Heart right ventricle (tissue), 16 donors: ENCODE measurements at places on chromosomes 1 and 21. TPM values are rescaled to one million over a fixed set of nuclear protein-coding genes. Genes with fewer than 3 reads are reported as not detected.
A peak's percentile ranks its signal among the peaks of the same experiment; 100 is the strongest.

- DNase-seq, result peak; percentile 50
Observed at GRCh38 chr1:213934649-213935048, 53.1 kb upstream of the PROX1 start.

- peak; percentile 77 for DNase-seq
Observed at GRCh38 chr1:93448292-93448982, 519 bp downstream of the FNBP1L start.

GRCh38 chr1:116386042-116386441, 13.0 kb downstream of the ATP1A1 start:
- DNase-seq, result no peak

DNA sequence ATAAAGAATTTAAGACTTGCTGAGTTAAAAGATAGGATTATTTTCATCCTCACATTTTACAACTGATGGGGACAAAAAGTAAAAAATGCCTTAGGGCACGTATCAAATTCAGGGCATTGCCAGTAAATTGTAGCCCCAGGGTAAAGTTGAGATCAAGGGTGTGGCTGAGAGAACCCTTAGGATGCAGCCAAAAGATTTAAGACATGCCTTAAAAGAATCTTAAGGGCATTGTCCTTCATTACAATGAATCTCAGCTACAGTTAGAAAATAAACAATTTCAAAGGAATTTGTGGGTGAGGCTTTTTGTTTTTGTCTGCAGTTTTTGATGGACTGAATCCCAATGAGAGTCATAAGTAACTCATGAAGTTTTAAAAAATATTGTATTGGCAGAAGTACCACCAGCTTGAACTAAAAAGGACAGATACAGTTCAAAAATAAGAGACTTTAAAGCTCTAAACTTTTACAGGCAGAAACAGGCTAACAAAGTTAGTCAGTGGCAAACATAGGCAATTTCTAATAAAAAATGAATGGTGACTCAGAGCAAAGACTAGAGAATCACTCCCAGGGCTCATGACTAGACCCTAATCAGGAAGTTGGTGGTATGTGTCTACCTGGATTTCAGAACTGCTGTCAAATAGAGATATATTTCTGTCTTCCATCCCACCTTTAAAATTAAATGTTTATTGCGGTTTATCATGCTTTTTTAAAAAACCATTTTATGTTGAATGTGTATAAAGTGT, 165.1 kb upstream of the SNX7 start:
- no peak for DNase-seq

- DNase-seq, result no peak
Observed at GRCh38 chr1:198929961-198930599, 291.2 kb downstream of the PTPRC start.

DNA sequence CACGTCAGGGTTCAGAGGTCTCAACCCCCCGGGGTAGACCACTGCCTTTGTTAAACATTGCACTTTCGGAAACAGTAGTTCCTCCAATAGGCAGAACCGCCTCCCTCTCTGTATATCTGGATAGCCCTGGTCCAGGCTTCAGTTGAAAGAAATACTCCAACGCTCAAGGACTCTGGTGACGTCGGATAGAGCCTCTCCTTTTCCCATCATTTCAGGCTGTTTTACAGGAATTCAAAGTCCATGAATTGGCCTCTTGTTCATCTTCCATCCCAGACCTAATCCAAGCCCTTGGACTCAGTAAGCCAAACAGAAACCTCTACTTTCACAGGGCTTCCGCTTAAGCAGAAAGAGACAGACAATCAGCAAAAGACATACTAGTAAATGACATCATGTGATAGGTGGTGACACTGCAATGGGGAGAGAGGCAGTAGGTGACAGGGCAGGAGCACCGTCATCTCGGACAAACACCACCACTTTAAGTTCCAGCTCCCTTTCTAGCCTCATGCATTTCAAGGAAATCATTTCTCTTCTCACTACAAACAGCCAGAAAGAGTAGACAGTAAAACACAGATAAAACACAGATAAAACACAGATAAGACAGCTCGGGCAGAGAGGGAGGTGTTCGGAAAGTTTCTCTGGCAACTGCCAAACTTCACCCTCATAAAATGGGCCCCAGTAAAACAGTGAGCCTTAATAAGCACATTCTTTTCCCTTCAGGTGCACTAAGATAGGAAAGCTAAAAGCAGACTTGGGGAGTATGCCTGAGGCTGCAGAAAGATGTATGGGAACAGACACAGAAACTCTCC, 2.3 kb upstream of the PLA2G2A start:
- no peak for DNase-seq

DNA sequence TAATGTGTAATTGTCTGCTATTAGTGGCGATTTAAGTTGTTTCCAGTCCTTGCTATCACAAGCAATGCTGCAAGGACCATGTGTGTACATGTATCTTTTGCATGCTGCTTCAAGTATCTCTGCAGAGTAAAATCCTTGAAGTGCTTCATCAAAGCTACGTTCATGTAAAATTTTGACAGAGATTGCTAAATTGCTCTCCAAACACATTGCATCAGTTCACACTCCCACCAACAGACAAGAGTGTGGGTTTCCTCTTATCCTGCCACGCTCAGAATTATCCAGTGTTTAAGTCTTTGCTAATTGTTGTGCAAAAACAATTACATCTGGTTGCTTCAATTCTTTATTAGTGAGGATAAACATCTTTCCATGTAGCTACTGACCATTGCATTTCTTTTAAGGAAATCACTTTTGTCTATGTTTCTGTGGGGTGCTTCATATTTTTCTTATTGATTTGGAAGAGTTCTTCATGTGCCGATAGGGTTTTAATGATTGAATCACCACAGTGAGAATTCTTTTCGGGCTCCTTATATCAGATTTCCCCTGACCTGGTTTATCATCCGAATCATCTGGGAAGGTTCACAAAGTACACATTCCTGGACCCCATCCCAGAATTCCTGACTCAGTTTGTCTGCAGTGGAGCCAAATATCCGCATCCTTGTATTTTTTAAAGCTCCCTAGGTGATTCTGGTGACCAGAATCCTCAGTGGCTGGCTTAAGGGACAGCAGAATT, 56.3 kb upstream of the GALNT2 start:
- DNase-seq, result no peak

DNA sequence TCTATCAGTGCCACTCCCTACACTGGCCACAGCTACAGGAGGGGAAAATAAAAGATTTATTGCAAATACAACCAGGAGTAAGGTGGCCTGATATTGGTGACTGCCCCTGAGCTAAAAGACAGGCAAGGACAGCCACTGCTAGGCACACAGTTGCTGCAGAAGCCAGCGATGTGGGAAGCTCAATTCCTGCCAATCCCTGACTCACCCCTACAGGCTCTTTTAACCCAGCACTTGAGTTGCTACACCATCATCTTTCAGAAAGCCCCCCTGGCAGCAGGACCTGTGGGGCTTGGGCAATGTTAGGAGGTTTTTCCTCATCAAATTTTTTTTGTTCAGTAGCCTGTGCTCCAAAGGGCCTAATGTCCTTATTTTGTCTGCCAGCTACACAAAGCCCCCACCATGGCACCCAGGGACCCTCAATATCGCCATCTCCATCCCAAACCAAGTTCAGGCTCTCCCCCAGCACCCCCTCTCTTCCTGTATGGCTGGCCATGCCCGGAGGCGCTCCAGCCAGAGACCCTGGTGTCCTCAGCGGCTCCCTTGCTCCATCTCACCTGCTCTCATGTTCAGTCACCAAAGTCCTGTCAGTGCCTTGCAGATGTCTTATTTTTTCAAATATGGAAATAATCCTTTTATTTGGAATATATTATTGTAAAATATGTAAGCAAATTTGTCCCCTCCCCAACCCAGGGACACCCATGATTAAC, 13.4 kb downstream of the CLEC20A start:
- DNase-seq, result no peak

DNA sequence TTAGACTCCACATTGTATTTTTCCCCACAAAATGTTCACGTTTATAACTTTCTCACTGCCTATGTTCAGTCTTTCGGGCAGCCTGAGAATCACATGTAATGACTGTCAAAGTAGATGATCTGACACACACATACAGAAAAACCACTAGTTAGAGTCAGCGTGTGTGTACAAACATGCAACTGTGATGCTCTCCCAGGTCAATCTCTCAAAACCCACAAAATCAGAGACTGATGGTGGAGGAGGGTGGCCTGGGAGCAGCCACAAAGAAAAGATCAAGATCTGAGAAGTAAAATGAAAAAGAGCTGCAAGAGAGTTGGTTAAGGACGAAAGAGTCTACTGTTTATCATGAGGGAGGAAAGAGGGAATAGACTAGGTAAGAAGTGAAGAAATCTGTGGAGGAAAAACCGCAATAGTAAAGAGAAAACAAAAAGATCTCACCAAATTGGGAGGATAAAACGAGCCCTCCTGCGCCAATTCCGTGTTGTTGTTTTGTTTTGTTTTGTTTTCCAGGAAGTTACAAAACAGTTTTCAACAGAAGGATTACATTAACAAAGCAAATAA, 2.3 kb downstream of the EGLN1 start:
- DNase-seq, result no peak

- DNase-seq, result peak; percentile 45
Observed at GRCh38 chr1:204294357-204294756, 65.4 kb downstream of the PLEKHA6 start.

DNA sequence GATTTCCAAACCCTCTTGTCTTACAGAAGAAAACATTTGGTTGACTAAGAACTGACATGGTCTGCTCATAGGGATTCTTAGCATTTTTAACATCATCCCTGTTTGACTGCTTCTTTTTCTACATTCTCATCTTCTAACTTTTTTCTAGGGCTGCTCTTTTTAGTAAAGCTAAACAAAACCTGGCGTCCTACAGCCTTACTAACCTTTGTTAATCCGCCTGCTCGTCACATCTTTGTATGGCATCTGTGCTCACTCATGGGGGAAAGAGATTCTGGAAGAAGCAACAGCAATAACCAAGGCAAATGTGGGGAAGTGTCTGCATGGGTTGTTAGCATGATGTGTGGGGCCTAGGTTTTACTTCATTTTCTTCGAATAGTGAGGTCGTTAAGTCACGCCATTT, 92.0 kb downstream of the KIF1B start:
- DNase-seq, result no peak

- DNase-seq, result no peak
Observed at GRCh38 chr1:8394456-8395321, 76.8 kb downstream of the SLC45A1 start.

- DNase-seq, result peak; percentile 54
Observed at GRCh38 chr1:182163821-182164223, 102.3 kb upstream of the ZNF648 start.

- DNase-seq, result no peak
Observed at GRCh38 chr21:35063428-35064172, 14.5 kb upstream of the RUNX1 start.

DNA sequence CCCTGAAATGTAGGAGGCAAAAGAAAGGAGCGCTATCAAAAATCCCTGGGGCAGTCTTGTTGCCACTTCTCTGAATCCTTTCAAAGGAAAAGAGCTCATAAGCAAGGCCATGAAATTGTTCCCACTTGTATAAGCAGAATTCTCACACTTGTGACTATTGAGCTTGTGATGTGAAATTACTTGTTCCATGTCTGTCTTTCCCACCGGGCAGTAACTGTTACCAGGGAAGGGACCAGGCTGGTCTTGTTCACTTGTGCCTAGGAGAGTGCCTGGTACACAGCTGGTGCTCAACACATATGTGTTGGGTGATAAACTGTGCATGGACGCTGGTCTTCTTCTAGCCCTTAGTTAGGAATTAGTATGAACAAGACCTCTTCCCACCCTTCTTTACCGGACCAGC, 150.6 kb downstream of the CDC7 start:
- no peak for DNase-seq

DNA sequence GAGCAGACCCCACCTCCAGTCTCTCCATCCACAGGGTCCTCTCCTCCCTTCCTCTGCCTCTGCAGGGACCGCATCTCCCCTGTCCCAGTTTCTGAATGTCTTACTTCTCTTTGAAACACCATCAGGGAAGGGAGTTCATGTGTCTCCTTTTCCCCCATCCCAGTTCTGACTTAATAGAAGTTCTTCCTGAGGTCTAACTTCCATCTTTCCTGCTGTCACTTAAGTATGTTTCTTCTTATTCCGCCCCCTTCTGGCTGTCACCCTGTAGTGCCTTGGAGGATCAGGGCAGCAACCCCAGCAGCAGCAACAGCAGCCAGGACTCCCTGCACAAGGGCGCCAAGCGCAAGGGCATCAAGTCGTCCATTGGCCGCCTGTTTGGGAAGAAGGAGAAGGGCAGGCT, 29.3 kb downstream of the MYOG start:
- DNase-seq, result no peak

GRCh38 chr1:20138961-20139550, at the start of gene PLA2G2F:
Gene PLA2G2F (plus strand): TSS chr1:20139323. CDS start chr1:20139428, 105 bp downstream.
- DNase-seq, result no peak

- peak; percentile 23 for DNase-seq
Observed at GRCh38 chr1:63774617-63775417, 1.0 kb downstream of the ROR1 start.

- no peak for DNase-seq
Observed at GRCh38 chr21:42151148-42151947, 67.6 kb upstream of the ABCG1 start.

GRCh38 chr1:44076066-44076465, 42.6 kb upstream of the KLF17 start:
- DNase-seq, result no peak

GRCh38 chr1:47684964-47685762, 247.3 kb downstream of the FOXD2 start:
- DNase-seq, result no peak

DNA sequence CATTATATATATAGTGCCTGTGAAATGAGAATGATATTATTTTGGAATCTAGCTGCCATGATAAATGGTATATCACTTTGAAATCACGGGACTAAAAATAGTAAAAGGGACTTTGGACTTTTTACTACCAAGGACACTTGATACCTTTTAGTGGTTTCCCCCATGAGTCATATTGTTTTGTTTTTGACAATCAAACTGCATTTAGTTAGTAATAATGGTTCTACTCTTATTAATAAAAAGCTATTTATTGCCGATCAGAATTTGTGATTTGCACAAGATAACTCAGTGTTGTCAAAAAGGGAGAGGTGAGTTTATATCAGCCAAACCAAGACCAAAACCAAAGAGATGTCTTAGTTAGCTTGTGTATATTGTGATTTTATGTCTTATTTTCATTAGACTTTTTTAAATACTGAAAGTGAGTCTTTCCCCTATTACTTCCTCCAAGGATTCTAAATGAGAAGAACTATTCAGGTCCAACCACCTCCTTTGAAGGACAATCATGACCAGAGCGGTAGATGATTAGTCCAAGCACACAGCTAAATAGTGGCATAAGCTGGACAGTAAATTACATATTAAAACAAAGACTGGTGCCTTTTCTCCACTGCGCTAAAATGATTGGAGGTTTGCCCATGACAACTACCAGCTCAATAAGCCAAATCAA, 281.7 kb upstream of the ESRRG start:
- DNase-seq, result no peak

GRCh38 chr1:18531503-18531845, 50.7 kb downstream of the KLHDC7A start:
- DNase-seq, result no peak

The C4BPA gene
- polyA plus RNA-seq, result not detected

The NES gene
- 116 TPM for polyA plus RNA-seq

The RALGPS2 gene
- 1.4 TPM for polyA plus RNA-seq

The LRRC39 gene
- polyA plus RNA-seq, result 13.9 TPM

The CSF3R gene
- polyA plus RNA-seq, result 2.0 TPM

The LRRC38 gene
- 0.15 TPM for polyA plus RNA-seq

The PHLDA3 gene
- polyA plus RNA-seq, result 20.8 TPM

The AIRE gene
- polyA plus RNA-seq, result 0.06 TPM

The CYP4Z1 gene
- polyA plus RNA-seq, result 0.09 TPM

The LRRIQ3 gene
- 0.22 TPM for polyA plus RNA-seq

The CLCNKA gene
- 0.52 TPM for polyA plus RNA-seq

The CELA2B gene
- polyA plus RNA-seq, result not detected
